Esophagus squamous epithelium (tissue), 5 donors: ENCODE measurements at places on chromosomes 11 and 22. TPM values are rescaled to one million over a fixed set of nuclear protein-coding genes. Genes with fewer than 3 reads are reported as not detected.

Gene PLAAT3
- 3.1 TPM for total RNA-seq

Gene SLC25A45
- total RNA-seq, result 7.7 TPM

Gene CACNA1I
- total RNA-seq, result 0.38 TPM

Gene PDHX
- total RNA-seq, result 26.1 TPM

Gene CRYBB2
- total RNA-seq, result not detected

Gene PCSK7
- total RNA-seq, result 53.3 TPM

Gene MFRP
- total RNA-seq, result not detected

Gene SCGB1C1
- not detected for total RNA-seq

Gene CERK
- total RNA-seq, result 24.8 TPM

Gene CCDC15
- total RNA-seq, result 3.0 TPM

Gene ANAPC15
- total RNA-seq, result 17.7 TPM

Gene CDPF1
- total RNA-seq, result 12.4 TPM

Gene TP53I11
- total RNA-seq, result 30.1 TPM

Gene CCDC116
- total RNA-seq, result not detected

Gene OTOG
- not detected for total RNA-seq

Gene APLNR
- 0.30 TPM for total RNA-seq

Gene TENM4
- total RNA-seq, result 18.0 TPM

Gene MMP8
- not detected for total RNA-seq

Gene SMIM35
- not detected for total RNA-seq

Gene RASD2
- 0.06 TPM for total RNA-seq

Gene MCM5
- 23.1 TPM for total RNA-seq

Gene SEC14L6
- 0.19 TPM for total RNA-seq

Gene EFEMP2
- total RNA-seq, result 3.6 TPM
